ENCODE measurements at places on chromosomes 7 and 10.
A peak's percentile ranks its signal among the peaks of the same experiment; 100 is the strongest.

- peak; percentile 84 for DNase-seq
Observed at GRCh38 chr10:128180843-128181242, 54.6 kb upstream of the MKI67 start.

- no peak for DNase-seq
Observed at GRCh38 chr10:94042001-94042833, 48.5 kb downstream of the PLCE1 start.

GRCh38 chr7:20219446-20220292 lies 2.5 kb upstream of the MACC1 start:
- DNase-seq = peak; percentile 52

DNA sequence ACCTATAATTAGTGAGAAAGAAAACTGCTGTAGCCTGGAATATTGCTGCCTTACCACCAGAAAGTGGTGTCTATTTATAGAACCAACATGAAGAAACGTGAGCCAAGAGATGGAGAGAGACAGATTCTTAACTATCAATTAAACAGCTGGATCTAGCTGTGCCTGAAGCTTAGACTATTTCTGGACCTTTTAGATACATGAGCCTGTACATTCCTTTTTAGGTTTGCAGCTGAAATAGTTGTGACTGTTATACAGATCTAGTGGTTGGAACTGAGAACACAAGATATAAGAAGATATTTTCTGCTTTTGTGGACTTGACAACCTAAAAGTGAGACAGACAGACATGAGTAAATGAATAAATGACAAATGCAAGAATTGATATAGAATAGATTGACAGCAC lies 73.4 kb downstream of the CDK14 start:
- DNase-seq = no peak

DNA sequence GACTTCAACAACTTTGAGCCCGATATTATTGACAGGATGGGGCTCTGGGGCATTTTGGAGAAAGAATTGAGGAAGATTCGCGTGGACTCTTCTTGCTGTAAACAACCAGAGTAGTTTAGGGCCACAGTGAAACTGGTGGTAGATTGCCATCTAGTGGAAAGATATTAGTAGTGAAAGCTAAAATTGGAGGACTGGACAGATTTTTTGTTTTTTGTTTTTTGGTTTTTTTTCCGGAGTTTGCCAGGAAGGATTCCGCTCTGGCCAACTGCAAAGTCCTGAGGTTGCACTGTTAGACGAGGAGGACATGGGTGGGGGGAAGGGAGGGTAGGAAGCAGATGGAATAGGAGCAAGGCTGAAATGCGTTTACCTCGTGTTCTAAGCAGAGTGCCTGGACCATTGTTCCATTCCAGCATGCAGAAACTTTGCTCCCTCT lies 11.7 kb downstream of the NOBOX start:
- no peak for DNase-seq

DNA sequence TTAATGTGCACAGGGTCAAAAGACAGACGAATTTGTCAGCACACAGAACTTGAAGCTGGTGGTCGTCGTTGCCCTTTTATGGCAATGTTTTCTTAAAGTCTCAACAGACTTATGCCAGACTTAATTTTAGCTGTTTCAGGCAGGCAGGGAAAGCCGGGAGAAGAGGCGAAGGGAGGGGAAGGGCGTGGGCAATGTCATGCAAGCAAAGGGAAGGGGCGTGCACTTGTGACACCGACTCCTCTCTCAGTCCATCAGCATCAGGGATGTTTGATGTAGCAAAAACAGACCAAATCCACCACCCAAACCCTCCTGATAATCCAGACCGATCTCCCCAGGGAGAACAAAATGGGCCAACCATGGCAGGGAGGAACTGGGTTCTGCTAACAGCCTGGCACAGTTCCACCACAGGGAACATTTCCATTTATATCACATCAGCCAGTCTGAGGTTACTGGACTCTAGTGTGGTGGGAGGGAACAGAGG lies 118.1 kb upstream of the RHEB start:
- no peak for DNase-seq

- no peak for DNase-seq
Observed at GRCh38 chr10:31030800-31031199, 865 bp downstream of the ZNF438 start.

GRCh38 chr10:75402486-75403143 lies 1.1 kb upstream of the ZNF503 start:
- DNase-seq = no peak

Measured in bone marrow (tissue), 2 donors.